ENCODE measurements at places on chromosomes 5 and 9.

DNA sequence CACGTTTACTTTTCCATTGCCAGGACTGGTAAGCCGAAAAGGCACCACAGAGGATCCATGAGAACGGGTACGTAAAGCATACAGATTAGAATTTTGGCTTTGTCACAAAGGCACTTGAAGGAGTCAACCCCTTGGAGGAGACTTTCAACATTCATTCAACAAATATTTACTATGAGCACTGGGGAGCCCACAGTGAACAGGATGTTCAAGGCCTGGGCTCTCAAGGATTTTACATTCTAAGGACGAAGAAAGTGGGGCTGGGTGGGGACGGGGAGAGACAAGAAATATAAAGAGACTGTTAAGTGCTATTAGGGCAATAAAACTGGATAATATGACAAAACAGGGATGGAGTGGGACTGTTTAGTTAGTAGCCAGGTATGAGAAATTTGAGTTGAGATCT lies 66.0 kb downstream of the KLF4 start:
- no peak for DNase-seq

DNA sequence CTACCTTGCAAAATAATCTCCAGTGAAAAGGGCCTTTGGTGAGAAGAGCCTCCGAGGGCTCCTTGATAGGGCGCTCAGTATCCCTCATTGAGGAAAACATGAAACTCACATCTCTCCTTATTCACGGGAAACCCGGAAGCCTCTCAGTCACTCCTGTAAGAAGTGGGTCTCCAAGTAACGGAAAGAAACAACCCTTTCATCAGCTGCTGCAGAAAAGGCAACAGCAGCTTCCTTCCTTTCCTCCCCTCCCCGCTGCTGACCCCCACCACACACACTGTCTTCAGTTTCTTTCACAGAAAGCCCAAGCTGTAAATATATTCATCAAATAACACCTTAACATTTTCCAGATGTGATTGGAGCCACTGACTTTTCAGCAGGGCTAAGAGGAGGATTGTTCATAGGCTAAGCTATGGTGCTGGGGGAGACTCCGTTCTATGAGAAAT lies 81.4 kb downstream of the C9orf152 start:
- no peak for DNase-seq

GRCh38 chr5:171657473-171657872 lies 128.1 kb upstream of the SMIM23 start:
- no peak for DNase-seq

GRCh38 chr9:126327006-126327713 lies 531 bp downstream of the MVB12B start:
- DNase-seq: peak; percentile 17

DNA sequence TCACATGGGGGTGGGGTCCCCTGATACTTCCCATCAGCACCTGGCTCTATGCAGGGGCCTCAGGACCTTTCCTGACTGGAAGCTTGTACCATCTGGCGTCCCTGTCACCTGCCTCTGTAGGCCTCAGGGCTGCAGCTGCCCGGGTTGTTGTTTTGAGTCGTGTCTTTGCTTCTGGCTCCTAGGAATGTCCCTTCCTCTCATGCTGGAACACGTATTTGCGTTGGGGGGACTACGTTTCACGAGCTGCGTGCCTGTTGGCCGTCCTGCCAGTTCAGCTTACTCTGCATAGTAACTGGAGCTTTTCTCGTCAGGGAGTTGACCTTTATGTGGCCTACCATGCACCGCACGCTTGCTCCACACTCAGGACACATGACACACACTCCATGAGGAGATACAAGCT lies 54.9 kb upstream of the IRX4 start:
- no peak for DNase-seq

DNA sequence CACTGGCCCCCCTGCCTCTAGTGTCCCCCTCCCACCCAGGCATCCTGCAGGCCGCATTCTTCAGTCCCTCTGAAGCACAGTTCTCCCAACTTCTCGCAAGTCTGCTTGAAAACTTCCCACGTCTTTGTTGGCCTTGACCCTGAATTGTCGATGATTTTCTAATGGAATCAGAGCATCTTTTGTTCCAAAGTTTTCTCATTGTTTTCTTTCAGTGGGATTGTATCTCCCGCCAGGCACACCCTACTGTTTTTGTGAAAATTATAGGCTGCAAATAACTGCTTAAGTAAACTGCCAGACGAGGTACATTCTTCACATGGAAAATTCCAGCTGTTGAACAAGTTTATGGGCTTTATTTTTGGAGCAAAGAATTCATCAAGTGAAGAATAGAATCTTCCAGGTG lies 122.6 kb upstream of the SLC25A48 start:
- no peak for DNase-seq

- no peak for DNase-seq
Measured at GRCh38 chr5:171614971-171615653, 170.5 kb upstream of the SMIM23 start.

DNA sequence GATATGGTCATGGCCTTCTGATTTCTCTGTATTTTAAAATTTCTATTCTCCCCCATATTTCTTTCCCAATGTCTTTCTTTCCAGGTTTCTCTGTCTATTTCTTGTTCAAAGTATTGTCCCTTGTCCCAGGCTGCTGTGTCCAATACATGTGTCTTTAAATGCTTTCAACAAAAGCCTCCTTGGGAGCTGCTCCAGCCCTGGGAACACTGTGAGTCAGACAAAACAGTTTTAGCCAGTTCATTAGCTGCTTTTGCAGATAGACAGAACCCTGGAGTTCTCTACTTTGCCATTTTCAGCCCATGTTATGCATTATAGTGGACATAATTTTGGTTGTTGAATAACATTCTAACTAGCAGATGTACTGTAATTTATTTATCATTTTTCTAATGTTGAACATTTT lies 20.5 kb upstream of the JAK2 start:
- no peak for DNase-seq

GRCh38 chr9:2469681-2470221 lies 151.8 kb upstream of the VLDLR start:
- DNase-seq: no peak

- no peak for DNase-seq
Measured at GRCh38 chr5:41270423-41271251, 57.3 kb upstream of the C6 start.

DNA sequence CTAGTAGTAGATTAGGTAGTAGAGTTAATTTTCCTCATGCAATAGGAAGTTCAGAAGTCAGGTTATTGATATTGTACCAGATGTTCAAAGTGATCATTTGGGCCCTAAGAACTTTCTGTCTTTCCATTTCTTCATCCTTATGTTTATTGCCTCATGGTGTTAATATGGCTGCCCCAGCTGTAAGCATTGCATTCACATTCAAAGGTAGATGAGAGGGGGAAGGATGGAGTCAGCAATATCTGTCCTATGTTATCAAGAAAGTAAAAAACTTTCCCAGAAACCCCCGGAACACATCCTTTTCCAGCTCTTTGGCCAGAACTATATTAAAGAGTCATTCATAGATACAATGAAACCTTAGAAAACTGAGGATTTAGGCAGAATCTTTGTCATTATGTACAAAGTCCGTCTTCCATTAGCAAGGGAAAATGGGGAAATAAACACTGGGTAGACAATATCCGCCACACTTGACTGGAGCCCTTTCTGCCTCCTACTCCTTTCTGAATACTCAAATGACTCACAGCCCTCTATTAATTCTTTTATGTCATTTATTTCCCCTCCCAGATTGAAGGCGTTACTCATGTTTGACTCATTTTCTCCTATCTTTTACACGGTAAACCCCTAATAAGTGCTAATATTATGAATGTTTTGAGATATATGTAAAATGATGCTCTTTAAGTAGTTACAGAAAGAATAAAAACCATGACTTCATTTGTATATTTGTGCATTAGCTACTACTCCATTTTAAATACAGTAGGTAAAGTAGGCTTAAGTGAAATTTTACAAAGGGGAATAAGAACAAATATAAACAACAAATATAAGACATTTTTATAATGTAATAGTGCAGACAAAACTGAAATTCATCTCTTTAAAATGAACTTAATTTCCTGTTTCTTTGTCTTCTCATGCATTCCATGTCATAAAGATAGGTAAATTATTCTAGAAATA lies 127.6 kb downstream of the SLF1 start:
- no peak for DNase-seq

- no peak for DNase-seq
Measured at GRCh38 chr9:27933210-27934025, 360.1 kb upstream of the C9orf72 start.

DNA sequence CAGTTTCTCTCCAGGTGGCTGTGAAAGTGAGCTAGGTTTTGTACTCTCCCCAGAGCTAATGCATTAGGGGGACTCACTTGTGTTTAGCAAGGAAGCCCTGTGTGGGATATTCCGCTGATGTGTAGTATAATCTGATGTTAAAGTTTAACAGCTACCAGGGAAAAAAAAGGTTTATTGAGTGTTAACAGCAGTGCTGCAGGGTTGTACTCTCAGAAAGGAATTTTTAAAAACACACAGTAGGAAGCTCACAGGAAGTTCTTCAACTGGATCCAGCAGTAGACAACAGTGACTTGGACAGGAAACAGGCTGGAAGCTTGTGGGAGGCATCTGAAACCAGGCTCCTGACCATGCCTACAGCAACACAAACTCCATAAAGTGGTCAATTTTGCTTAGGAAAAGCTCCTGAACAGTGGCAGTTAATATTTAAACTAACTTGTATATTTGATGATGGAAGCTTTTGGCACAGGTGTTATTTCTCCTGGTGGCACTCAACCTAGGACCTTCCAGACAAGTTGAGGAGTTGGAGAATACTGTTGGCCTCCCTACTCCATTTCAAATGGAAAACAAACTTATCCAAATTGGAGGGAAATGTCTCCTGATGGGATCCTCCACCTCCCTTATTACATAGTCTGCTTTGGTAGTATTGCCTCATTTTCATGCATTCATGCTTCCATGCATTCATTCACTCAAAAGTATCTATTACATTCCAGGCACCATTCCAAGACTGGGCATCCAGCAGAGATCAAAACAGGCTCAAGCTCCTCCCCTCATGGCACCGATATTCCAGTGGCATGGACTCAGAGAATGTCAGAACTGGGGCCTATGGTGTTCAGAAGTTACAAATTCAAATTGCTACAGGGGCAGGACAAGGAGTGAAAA lies 54.7 kb downstream of the FOXD1 start:
- no peak for DNase-seq

DNA sequence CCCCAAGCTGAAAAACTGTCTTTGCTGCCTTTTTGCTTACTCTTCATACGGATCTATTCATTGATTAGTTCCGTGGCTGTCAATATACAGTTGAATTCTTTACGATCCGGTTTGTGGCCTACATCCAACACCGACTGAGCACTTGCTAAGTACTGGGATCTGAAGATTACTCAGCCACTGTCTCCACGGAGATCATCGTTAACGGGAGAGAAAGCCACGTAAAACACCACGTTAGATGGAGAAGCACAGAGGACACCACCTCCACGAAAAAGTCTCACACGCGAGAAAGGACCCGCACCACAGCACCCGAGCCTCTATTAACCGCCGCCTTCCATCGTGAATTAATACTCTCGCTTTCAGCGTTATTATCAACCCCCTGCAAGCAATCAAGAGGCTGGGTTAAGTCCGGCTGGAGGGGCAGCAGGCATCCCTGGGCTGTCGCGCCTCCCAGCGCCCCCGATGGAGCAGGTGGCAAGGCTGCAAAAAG lies 650 bp downstream of the ELP1 start:
- no peak for DNase-seq
